KBM-7 (cell line): ENCODE measurements at places on chromosomes 6 and 20.
A peak's percentile ranks its signal among the peaks of the same experiment; 100 is the strongest.

DNA sequence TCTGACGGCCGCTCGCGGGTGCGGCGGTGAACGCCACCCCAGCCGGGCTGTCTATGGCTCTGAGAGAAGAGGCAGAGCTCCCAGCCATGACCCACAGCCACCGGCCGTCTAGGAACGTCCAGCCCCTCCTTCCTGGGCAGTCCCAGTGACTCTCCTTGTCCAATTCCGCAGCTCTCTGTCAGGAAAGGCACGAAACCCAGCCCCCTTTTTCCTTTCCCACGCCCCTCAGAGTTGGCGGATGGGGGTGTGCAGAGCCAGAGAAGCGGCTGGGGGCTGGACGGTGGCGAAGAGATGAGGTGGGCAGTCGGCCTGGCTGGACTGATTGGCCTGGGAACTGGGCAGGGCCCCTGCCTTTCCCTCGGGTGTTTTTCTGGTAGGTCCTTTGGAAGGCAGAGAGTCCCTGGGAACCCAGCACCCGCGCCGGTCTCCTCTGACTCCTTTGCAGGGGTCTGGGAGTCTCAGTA is 1.5 kb downstream of the EBF4 start:
- DNase-seq, result no peak

GRCh38 chr6:25458485-25458884 is 179.3 kb downstream of the CARMIL1 start:
- no peak for DNase-seq

DNA sequence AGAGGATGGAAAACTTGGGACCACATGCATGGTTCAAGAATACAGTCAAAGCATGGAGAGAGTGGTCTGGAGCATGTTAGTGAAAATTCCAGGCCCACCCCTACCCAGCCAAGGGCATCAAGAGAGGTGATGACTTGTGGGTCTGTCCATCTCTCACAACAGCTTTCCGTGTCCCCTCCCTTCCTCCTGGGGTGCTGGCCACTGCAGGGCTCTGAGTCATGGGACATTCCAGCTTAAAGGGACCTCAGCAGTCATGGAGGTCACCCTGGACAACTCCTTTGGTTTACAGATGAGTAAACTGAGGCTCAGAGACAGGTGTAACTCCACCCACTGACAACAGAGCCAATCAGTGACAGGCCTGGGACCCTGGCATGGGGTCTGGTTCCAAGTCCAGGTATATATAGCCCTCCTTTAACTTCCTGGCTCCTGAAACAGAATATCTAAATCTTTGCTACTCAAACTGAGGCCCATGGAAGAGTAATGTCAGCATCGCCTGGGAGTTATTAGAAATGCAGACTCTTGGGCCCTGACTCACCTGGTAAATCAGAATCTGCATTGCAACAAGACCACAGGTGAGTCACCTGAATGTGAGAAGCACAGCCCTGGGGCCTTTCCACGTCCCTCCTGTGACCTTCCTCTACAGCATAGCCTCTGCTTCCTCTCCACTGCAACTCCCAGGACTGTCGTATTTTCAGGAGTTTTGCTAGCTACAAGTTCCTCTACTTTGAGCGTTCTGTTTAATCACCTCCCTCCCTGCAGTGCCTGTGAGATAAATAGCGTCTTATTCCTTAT is 170.2 kb downstream of the ZDHHC14 start:
- DNase-seq, result no peak

- no peak for DNase-seq
Observed at GRCh38 chr6:24323632-24324337, 34.1 kb downstream of the DCDC2 start.

DNA sequence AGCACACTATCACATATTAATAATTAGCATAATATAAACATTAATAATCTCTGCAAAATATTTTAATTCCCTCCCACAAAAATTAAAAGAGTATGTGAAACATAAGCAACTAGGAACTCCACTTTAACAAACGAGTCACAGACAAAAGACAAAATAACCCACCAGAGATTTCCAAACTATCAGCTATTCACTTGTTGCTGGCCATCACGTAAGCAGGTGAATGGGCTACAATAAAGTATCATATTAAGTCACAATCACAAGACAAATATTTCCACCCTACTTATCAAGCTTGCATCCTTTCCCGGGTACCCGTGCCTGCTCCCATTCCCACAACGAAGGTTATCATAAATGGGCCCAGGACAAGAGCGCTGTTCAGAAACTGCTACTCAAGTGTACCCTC is 2.5 kb downstream of the HDAC2 start:
- DNase-seq, result no peak

- no peak for DNase-seq
Observed at GRCh38 chr6:162056745-162057144, 670.8 kb downstream of the PRKN start.

- peak; percentile 79 for DNase-seq
Observed at GRCh38 chr6:28896505-28897368, 27.0 kb downstream of the TRIM27 start.

- no peak for DNase-seq
Observed at GRCh38 chr6:143103916-143104315, 43.2 kb downstream of the AIG1 start.

GRCh38 chr6:113172531-113172966 is 684.6 kb upstream of the MARCKS start:
- no peak for DNase-seq

GRCh38 chr20:41011551-41012067 is 17.0 kb upstream of the TOP1 start:
- DNase-seq, result peak; percentile 26

GRCh38 chr6:26067367-26067766 is 19.9 kb upstream of the HFE start:
- DNase-seq, result no peak

GRCh38 chr20:59120491-59120890 is 43.1 kb upstream of the ZNF831 start:
- peak; percentile 28 for DNase-seq

DNA sequence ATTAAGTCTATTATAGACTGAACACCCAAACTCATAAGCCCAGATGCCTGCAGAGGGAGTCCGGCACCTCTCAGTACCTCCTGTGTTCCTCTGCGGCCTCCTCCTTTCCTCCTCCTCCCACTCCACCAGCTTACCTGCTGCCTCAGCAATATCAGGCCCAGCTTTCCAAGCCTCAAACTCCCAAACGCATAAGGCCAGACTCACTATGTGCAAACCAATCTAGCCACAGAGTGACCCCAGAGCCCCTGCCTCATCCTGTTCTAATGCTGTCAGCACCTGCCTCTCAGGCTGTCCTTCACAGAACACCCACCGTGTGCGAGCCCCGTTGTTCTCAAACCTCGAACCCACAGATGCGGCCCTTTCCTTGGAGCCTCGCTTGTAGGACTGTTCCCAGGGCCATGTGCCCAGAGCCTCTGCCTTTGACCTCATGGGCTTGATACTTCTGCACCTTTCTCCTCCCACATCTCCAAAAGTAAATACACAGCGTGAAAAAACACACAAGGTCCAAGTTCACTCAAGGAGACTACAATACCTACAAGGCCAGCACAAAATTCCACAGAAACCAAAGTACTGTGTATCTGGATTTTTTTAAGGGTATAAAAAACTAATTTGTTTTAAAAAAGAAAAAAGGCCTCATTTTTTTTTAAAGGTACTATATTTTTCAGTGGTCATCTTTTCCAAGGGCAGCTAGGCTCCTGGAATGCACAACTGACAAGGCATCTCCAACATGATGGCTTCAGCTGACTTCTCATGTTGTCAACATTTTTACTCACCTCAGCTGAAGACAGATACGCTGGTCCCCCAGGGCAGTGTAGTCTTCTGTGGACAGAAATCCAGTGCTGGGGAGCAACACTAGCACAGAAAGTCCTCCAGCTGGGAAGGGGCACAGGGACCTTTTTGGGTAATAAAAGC is 52.3 kb downstream of the ABHD12 start:
- no peak for DNase-seq

DNA sequence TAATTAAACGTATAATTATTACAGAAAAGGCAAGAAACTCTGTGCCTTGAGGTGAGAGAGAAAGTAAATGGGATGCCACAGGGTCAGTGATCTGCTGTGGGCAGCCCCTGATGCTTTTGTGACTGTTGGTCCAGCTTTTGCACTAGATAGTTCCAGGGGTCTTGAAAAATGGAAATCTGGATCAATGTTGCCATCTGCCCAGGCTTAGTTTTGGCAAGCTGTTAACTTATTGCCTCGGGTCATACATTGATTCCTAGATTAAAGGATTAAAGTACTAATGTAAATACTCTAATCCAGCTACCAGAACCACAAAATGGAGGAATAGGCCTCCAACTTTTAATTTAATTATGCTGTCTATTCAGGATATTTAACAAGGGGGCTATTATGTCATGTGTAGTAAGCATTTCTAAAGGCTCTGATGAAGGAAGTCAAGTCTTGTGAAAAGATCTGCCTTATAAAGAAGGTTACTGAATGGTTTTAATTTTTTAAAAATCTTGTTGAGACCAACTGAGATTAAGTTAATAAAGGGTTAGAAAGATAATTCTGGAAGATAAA is 376.0 kb upstream of the HS3ST5 start:
- DNase-seq, result no peak

DNA sequence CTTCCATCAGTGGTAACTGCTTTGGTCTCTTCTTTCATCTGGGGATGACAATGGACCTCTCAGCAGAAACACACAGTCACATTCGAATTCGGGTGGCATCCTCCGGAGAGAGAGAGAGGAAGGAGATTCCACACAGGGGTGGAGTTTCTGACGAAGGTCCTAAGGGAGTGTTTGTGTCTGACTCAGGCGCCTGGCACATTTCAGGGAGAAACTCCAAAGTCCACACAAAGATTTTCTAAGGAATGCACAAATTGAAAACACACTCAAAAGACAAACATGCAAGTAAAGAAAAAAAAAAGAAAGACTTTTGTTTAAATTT is 6.1 kb downstream of the EDN1 start:
- no peak for DNase-seq

- DNase-seq, result peak; percentile 11
Observed at GRCh38 chr6:84002226-84002625, 31.3 kb upstream of the MRAP2 start.

GRCh38 chr6:163878698-163879097 is 464.2 kb downstream of the QKI start:
- DNase-seq, result no peak

DNA sequence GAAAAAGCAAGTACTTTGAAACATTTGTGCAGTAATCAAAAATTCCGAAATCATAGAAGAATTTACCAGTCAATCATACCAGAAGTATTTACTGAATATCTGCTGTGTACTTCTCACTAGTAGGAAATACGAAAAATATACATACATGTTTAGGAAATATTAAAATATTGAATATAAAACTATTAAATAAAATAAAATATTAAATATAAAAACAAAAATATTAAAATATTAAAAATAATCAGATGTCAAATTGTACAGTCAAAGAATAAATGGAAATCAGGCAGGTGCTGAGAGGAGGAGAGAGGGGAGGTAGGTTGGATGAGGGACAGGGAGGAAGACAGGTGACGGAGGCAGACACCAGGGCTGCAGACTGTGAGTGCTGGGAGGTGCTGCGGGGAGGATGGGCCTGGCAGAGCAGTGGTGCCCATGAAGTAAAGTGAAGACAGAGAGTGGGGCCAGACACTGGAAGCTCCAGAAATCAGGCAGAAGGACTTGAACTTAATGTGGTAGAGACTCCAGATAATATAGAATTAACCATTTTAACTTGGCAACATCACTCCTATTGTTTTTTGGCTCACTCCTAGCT is 55.9 kb downstream of the PRKN start:
- DNase-seq, result no peak

- DNase-seq, result no peak
Observed at GRCh38 chr6:105107207-105107606, 72.6 kb downstream of the POPDC3 start.

- no peak for DNase-seq
Observed at GRCh38 chr6:149962461-149963211, 1.1 kb upstream of the ULBP1 start.

DNA sequence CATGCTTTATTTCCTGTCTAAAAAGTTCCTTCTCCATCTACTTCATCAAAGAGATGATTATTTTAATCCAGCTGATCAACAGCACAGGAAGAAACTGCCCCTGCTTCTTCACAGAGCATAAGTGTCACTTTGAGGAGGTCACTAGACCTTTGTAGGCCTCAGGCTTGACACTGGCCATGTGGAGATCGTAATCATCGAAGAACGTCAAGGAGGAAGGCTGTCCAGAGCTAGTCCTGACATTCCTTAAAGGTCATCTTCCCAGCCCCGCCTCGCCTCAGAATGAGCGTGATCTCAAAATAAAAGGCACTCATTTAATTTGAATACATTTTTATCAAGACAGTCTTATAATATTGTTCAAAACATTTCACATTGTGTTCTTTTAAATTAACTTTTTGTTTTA is 445.7 kb upstream of the CDH4 start:
- DNase-seq, result no peak

- no peak for DNase-seq
Observed at GRCh38 chr6:154228521-154228905, 128.1 kb downstream of the IPCEF1 start.

GRCh38 chr6:82893889-82894652 is 171.6 kb downstream of the UBE3D start:
- DNase-seq, result no peak

DNA sequence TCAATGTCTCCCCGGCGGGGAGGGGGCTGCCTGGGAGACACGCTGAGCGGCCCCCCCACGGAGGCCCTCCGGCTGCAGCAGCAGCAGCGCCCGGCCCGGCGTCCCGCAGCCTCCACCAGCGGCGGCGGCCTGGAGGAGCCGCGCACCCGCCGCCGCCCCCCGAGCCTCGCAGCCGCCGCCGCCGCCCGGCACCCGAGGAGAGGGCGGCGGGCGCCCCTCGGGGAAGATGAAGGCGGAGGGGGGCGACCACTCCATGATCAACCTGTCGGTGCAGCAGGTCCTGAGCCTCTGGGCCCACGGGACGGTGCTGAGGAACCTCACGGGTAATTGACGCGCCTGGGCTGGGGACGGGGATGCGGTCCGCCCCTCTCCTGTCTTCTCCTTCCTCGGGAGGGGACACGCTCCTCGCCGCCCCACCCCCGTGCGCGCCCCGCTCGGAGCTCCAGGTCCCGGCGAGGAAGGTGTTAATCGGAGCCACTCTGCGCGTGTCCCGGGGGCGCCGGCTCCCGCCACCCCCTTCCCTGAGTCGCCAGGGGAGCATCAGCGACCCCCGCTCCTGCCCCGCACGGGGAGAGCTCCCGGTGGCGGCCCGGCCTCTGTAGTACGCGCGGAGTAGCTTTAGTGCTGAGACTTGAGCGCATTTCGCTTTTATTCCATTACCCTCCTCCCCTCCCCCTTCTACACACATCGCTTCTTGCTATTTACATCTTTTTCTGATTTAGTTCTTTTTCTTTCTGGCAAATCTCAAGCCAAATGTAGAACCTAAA is 686 bp downstream of the TMEM170B start:
- DNase-seq, result peak; percentile 72

- no peak for DNase-seq
Observed at GRCh38 chr6:108167449-108168089, 1.7 kb downstream of the NR2E1 start.

DNA sequence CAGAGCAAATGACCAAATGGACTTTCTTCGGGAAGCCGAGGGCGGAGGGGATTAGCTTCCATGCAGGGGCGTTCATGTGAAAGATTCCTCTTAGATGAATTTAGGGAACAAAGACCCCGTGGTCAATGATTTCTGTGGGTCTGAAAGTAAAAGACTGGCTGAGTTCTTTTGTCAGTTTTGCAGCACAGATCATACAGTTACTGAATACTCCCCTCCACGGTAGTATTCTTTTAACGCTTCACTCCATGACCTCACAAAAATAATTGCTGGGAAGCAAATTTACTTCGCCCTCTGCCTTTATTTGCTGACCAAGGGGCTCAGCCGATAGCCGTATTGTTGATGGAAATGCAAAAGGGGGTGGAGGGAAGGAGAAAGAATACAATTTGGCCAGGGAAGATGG is 86.0 kb upstream of the SALL4 start:
- no peak for DNase-seq
